ENCODE measurements at places on chromosomes 1 and 21. TPM values are rescaled to one million over a fixed set of nuclear protein-coding genes. Genes with fewer than 3 reads are reported as not detected.

Gene USP48
- total RNA-seq = 33.3 TPM

Gene CRYBG2
- 11.8 TPM for total RNA-seq

Gene TEX38
- total RNA-seq = not detected

Gene CACYBP
- total RNA-seq = 25.8 TPM

Gene IL24
- total RNA-seq = not detected

Gene HCRTR1
- total RNA-seq = not detected

Gene EFNA3
- total RNA-seq = 2.2 TPM

Gene TCHH
- 0.19 TPM for total RNA-seq

Gene MANEAL
- 3.1 TPM for total RNA-seq

Gene RSPO1
- total RNA-seq = not detected

Gene SYCP1
- not detected for total RNA-seq

Gene NLRP3
- 3.0 TPM for total RNA-seq

Gene SLC25A34
- total RNA-seq = 1.7 TPM

Gene AVPR1B
- total RNA-seq = not detected

Gene LCE1A
- total RNA-seq = not detected

Gene OVAAL
- not detected for total RNA-seq

Gene ABCG1
- 23.2 TPM for total RNA-seq

Gene LRRC38
- total RNA-seq = not detected

Gene CR1L
- total RNA-seq = not detected

Gene MCOLN2
- 1.2 TPM for total RNA-seq

Gene TGFBR3
- 0.61 TPM for total RNA-seq

Gene MMP23B
- 1.0 TPM for total RNA-seq

Gene HP1BP3
- 155 TPM for total RNA-seq

Gene COL24A1
- not detected for total RNA-seq

Gene FAM177B
- total RNA-seq = not detected

Gene UBE2G2
- total RNA-seq = 85.7 TPM

Gene NGF
- total RNA-seq = 1.3 TPM

Gene SMCP
- total RNA-seq = not detected

Gene AADACL4
- total RNA-seq = not detected

Gene C1QA
- not detected for total RNA-seq

Gene PTPN22
- under 0.01 TPM for total RNA-seq

Gene RGS8
- not detected for total RNA-seq

Gene PLA2G4A
- total RNA-seq = 8.4 TPM

Gene LCE1F
- total RNA-seq = 20.7 TPM

Gene TSPEAR
- total RNA-seq = not detected

Gene PLPP3
- total RNA-seq = 16.2 TPM

Gene MAEL
- not detected for total RNA-seq

Gene CYP4A11
- not detected for total RNA-seq

Gene AADACL3
- total RNA-seq = not detected

Gene C1orf167
- not detected for total RNA-seq

Gene BGLAP
- not detected for total RNA-seq

Gene PHF13
- 9.0 TPM for total RNA-seq

Gene KDM1A
- 65.8 TPM for total RNA-seq

Gene TNFSF4
- total RNA-seq = 0.85 TPM

Gene SLC9C2
- total RNA-seq = not detected

Gene ELOVL1
- 137 TPM for total RNA-seq

Gene RALGPS2
- 20.4 TPM for total RNA-seq

Gene GPR61
- total RNA-seq = under 0.01 TPM

Gene LDLRAD2
- not detected for total RNA-seq

Gene MGST3
- 130 TPM for total RNA-seq

Gene LRRIQ3
- 0.50 TPM for total RNA-seq

Gene CRYAA
- total RNA-seq = not detected

Gene KCNK2
- total RNA-seq = 0.67 TPM

Gene LRRC42
- total RNA-seq = 43.7 TPM
